ENCODE measurements at places on chromosomes 16 and 17.

DNA sequence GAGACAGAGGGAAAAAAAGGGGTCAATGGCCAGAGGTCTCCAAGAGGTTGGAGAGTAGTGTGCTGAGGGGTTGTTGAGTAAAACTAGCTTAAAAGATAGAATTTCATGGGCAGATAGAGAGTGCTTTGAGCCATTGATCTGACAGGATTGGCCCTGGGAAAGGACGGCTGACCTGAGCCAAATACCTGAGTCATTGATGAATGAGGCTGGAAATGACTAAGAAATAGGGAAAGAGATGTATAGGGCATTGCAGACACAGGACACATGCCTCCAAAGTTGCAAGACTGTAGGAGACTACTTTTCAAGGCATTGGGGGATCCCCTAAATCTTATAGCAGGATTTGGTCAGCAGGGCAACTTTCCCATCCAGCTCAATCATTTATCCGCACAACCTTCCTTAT, 168.7 kb downstream of the ABCC12 start:
- no peak for DNase-seq

- DNase-seq, result peak; percentile 81
These were observed 604 bp downstream of the PRR14 start for GRCh38 chr16:30651124-30652004.

GRCh38 chr16:79638386-79638785, 37.8 kb upstream of the MAF start:
- DNase-seq, result no peak

- DNase-seq, result no peak
These were observed 11.6 kb downstream of the STH start for GRCh38 chr17:46010597-46011186.

GRCh38 chr17:41581366-41582060, 5.2 kb downstream of the KRT14 start:
- DNase-seq, result no peak

- no peak for DNase-seq
These were observed 1006.8 kb upstream of the EEF2KMT start for GRCh38 chr16:6104428-6104827.

GRCh38 chr17:67421869-67422273, 44.8 kb downstream of the PITPNC1 start:
- peak; percentile 91 for DNase-seq

- DNase-seq, result no peak
These were observed 375.2 kb downstream of the SLC39A11 start for GRCh38 chr17:72717276-72717675.

DNA sequence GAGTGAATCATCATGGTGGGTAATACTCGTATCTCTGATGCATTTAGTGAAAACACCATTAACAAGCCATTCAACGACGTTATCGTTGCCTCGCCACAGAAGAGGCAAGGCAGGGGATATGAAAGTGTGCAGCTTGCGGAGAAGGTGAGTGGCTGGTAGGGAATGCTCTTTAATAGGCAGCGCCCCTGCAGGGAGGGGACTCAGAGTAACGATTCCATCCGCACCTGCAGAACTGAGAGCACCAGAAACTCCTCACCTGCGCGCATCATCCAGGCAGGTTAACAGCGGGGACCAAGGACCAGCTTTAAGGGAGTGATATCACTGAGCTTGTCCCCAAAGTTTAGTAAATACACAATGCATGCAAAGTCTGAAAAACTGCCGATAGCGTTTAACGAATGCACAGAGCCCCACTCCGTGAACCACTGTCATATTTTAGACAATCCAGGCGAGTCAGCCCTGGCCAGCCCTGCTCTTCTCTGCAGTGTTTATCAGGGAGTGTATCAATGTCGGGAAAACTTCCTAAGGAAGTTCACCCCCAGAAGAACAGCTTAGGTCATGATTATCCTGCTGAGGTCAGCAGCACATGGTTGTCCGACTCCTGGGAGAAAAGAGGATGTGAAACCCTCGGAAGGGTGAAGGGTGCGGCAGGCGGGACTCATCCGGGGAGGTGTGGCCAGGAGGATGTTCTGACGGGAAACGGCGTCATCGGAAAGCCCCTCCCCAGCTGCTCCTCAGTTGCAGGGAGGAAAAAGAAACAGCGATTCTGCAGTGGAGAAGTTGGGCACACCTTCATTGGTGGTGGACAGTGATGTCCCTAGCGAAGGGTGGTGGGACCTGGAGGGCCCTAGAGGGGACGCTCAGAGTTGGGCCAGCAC, 68.5 kb upstream of the DNAH17 start:
- DNase-seq, result peak; percentile 29

DNA sequence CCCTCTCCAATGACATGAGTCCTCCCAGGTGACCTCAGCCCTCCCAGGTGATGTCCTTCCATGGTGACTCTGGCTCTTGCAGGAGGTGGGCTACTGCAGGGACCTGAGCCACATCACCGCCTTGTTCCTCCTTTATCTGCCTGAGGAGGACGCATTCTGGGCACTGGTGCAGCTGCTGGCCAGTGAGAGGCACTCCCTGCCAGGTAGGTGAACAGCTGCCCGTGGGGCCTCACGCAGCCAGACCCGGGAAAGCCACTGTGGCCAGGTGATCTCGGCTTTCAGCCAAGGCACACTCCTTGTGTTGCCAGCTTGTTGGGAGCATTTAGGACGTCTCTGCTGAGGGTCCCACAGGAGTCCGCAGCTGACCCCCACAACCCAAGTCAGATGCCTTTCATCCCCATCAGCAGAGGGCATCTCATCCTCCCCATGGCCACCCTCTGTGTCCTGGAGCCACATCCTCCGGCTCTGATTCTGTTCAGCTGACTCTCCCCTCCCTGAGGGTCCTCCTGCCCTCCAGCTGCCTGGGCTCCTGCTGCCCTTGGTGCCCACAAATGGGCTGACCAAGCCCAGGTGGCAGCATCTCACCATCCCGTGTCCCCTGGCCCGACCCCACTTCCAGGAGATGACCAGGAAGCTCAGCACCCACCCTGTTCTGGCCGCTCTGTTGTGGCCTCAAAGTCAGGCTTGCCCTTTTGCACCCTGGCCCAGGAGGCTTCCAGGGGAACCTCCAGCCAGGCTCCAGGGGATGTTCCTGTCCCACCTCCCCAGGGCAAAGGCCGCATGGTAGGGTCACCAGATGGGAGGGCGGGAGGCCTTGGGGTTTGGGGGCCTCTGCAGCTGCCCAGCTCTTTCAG, 20.1 kb downstream of the USP6 start:
- DNase-seq, result no peak

DNA sequence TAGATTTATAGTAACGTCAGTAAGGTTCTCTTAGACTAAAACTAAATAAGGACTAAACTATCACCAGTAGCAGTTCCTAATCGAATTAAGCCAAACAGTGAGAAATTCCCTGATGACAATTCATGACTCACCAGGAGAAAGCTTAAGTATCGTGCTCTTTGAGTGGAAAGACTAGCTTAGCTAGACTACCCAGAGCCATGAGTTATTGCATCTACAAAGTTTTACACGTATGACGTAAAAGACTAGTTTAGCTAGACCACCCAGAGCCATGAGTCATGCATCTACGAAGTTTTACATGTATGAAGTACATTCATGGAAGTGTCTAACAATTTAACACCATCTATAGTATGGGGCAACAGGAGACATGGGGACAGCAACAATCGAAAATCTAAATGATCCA, 36.6 kb downstream of the UBE2G1 start:
- DNase-seq, result peak; percentile 88

DNA sequence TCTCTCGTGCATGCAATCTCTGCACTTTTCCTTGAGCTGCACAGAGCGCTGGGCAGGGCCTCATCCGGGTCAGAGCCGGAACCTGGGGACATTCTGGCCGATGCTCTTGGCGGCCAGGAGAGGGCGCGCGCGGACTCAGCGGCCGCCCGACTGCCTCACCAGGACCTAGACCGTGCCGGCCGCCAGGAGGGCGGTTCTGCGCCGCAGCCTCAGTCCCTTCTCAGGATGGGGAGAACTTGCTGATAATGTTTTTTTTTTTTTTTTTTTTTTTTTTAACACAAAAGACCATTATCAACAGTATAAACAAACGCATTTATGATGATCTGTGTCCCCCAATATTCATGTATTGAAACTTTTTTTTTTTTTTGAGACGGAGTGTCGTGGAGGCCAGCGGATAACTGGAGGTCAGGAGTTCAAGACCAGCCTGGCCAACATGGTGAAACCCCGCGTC, 8.1 kb upstream of the FLYWCH2 start:
- DNase-seq, result peak; percentile 78

DNA sequence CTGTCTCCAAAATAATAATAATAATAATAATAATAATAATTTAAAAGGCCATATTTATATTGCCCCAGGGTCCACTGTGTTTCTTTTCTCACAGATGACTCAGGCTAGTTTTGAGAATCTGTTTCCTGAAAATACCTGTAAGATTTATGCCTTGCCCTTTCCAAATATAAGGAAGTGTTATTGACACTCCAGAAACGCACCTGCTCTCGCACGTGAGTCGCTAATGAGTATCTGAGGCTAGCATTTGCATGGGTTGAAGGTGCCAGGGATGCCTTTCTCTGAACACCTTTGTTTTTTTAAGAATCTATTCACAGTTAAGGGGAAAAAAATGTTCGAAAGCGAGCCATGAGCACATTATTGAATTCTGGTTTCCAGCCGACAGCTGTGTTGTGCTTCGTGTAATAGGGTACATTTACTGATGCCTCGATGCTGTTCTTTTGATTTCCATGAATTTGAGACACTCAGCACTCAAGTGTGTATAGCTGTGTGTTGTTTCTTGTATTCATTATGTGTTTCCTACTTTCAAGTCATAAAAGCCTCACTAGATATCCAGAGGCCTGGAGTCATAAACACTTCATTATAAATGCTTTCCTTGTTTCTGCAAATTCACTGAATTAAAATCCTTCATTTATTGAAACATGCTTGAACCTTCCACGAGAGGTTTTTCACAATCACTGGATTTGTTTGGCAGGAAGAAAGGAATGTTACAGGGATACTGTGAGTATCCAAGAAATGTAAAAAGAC, 45.0 kb upstream of the NOL11 start:
- DNase-seq, result no peak

- DNase-seq, result no peak
These were observed 19.8 kb upstream of the ZFP90 start for GRCh38 chr16:68519225-68519745.

DNA sequence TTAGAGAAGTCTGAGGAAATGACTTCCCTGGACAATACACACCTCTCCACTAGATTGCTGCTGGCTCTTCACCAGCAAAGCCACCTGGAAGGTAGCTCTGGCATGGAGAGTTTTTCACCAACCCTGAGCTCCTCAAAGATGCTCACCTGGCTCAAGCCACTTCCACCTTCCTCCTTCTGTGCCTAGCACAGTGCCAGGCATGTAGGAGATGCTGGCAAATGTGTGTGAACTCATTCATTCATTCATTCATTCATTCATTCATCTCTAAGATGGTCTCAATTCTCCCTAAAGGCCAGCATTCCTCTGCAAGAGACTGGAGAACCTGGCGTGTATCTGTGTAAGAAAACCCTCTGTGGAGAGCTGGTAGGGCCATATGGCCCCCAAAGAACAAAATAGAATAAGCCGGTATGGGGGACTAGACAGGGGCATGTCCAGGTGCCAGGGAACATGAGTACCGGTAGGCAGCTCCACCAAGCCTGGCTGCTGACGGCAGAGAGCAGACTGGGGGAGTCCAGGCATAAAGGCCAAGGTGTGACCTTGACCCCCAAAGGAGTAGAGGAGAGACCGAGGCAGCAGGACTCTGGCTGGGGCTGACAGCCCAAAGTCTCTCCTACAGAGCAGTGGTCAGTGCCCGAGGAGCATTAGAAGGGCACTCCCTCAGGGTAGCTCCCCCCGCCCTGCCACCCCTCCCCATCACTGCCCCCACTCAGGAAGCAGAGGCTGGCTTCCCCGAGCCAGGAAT, 132.2 kb upstream of the TNRC6C start:
- no peak for DNase-seq

DNA sequence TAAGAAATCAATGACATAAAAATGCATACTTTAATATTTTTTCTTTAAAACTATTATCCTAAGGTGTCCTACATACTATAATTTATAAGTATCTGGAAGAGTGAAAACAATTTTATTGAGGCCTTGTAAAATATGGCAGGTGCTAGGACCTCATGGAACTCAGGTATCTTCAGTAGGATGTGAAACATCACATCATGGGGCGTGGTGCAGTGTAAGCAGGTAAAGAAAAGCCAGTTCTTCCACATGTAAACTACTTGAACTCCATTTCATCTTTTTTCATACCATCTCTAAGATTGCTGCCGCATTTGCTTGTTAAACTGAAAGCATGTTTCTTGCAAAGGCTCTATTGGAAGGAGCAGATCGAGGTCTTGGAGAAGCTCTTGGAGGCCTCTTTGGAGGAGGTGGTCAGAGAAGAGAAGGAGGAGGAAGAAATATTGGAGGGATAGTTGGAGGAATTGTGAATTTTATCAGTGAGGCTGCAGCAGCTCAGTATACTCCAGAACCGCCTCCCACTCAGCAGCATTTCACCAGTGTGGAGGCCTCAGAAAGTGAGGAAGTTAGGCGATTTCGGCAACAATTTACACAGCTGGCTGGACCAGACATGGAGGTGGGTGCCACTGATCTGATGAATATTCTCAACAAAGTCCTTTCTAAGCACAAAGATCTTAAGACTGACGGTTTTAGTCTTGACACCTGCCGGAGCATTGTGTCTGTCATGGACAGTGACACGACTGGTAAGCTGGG, at the start of gene CAPNS2:
TSS of gene CAPNS2 (plus strand) at position 253 of the 744 bp plus-strand sequence. CDS start at position 326, 73 bp downstream.
- DNase-seq, result no peak

DNA sequence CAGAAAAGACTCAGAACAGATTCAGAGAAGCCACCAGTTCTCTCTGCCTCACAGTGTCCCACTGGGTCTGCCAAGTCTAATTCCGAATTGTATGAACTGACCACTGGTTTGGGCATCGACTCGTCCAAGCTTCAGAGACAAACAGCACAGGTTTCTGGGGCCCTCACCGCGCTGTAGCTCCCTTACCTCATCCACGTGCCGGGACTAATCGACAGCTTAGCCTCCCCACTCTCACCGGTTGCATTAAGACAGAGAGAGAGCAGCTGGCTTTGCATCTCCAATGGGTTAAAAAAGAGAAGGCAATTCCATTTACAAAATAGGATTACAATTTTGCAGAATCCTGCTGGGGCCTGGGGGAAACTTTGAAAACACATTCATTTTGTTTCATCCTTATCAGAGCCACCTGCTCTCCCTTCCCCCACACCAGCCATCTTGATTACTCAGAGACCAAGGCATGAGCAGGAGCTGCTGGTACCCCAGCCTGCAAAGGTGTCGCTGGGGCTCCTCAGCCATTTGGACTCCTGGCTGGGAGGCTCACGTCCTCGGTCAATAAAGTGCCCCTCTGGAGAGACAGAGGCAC, 95.3 kb upstream of the RPL38 start:
- DNase-seq, result no peak

GRCh38 chr16:79186196-79186595, 414.3 kb downstream of the MAF start:
- no peak for DNase-seq

GRCh38 chr17:39143552-39144093, 7.8 kb downstream of the PLXDC1 start:
- DNase-seq, result no peak

GRCh38 chr17:32859857-32860525, 16.9 kb downstream of the MYO1D start:
- DNase-seq, result no peak

Data from AG08395 (cell line).